ENCODE measurements at places on chromosomes 7 and 10.

DNA sequence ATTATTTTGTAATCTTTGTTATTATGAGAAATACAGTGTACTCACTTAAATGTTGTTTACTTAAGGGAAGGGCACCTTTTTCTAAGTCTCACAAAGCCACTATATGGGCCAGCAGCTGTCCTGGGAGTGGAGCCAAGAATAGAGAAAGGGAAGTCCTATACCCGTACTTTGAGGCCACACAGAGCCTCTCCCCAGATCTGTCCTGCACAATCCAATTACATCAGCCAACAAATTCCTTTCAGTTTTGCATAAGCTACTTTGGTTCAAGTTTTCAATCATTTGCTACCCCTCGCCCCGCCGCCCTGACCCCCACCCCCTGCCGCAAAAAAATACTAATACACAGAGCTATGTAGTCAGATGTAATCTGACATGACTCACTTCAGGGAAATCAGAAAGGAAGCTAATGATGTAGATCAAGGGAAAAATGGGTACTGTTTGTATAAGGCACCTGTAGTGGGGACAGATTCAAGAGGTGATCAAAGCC is 297.4 kb upstream of the NEBL start:
- no peak for DNase-seq

DNA sequence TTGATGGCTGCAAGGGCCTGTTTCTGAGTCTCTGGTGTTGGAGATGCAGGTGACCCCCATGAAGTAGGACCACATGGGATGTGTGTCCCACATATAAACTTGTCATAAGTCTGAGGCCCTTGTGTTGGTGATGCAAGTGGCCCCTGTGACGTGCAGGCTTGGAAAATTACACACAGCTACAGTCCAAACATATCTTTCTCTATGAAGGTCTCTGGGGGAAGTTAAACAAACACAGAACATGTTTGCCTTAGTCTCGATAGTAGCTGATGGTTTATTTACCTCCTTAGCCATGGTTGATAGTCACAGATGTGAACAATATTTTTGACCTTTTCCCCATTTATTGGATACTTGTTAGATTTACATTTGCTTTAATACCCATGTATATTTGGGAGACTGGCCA is 64.7 kb downstream of the ADCY1 start:
- no peak for DNase-seq

DNA sequence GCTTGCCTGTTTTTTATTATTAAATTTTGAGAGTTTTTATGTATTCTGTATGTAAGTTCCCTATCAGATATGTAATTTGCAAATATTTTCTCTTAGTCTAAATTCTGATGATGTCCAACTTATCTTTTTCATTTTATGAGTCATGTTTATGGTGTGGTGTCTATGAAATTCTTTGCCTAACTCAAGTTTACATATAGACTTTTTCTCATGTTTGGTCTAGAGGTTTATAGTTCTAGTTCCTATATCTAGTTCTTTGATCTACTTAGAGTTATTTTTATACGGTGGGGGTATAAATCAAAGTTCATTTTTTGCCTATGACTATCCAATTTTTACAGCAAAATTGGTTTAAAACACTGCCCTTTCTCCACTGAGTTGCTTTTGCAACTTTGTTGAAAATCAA is 26.3 kb upstream of the CCDC7 start:
- no peak for DNase-seq

GRCh38 chr7:104548861-104549260 is 220.5 kb downstream of the LHFPL3 start:
- no peak for DNase-seq

DNA sequence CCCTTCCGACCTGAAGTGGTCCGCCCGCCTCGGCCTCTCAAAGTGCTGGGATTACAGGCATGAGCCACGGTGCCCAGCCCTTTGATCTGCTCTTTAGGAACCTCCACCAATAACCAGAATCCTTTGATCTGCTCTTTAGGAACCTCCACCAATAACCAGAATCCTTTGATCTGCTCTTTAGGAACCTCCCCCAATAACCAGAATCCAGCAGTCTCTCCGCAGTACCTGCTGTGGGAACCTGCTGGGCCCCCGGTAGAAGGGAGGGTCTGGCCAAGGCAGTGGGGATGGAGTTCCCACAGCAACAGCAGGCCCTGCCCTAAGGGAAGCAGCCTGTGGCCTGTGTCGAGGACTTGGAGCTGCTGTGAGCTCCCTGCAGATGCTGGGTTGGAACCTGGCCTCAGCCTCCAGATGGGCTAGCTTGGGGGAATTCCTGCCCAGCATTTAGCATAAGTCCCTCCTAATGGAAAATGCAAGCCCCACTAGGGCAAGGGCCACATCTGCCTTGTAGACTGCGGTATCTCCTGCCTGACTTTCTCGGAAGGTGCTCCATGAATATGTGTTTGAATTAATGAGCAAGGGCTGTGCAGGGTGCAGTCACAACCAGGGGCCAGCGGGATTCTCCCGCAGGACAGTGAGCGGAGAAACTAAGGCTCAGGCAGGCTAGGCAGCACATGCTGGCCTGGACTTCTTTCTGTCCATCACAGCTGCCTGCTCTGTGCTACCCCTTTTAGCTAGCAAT is 165.8 kb downstream of the UBE2H start:
- no peak for DNase-seq

DNA sequence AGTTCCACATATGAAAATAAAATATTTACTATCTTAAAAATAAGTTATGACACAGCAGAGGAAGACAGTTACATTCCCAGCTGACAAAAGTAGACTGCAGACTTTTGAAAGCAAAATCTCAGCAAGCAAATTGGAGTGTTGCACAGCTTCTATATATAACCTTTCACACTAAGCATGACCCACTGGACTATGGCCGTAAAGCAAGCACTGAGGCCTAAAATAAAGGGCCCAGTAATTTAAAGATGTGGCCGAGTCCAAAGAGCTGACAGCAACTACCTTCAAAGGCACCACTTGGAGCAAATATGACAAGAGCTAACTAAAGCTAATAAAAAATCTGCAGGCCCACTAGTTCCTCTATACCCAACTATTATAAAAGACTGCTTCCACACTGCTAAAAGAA is 6.5 kb downstream of the GDI2 start:
- no peak for DNase-seq

- DNase-seq: no peak
Observed at GRCh38 chr10:45602836-45603235, 69.7 kb downstream of the ZFAND4 start.

- DNase-seq: no peak
Observed at GRCh38 chr7:149317986-149318672, 56.1 kb downstream of the ZNF783 start.

- DNase-seq: peak; percentile 75
Observed at GRCh38 chr10:13787015-13787421, 200.3 kb downstream of the PRPF18 start.

DNA sequence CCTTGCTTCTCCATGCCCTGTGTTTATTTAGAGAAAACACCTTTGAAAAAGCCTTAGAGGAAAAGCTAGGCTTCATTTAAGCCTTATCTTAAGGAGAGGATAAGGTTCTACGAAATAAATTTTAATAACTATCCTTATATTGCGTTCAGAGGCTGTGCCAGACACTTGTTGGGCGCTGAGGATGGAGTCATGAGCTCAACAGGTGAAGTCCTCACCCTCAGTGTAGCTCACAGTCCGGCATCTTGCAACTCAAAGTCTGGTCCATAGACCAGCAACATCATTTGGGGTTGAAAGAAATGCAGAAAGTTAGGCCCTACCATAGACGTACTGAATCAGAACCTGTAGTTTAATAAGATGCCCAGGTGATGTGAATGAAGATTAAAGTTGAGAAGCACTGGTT is 3.8 kb upstream of the STMP1 start:
- DNase-seq: no peak

DNA sequence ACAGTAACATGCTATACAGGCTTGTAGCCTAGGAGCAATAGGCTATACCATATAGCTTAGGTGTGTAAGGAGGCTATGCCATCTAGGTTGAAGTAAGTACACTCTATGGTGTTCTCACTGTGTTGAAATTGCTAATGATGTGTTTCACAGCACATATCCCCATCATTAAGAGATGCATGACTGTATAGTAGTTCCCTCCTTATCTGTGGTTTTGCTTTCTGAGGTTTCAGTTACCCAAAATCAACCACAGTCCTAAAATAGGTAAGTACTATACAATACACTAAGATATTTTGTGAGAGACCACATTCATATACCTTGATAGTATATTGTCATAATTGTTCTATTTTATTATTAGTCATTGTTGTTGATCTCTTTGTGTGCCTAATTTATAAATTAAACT is 12.7 kb downstream of the FZD1 start:
- DNase-seq: no peak

- no peak for DNase-seq
Observed at GRCh38 chr7:117205873-117206272, 117.0 kb downstream of the WNT2 start.

- no peak for DNase-seq
Observed at GRCh38 chr7:115260381-115260780, 338.5 kb downstream of the MDFIC start.

DNA sequence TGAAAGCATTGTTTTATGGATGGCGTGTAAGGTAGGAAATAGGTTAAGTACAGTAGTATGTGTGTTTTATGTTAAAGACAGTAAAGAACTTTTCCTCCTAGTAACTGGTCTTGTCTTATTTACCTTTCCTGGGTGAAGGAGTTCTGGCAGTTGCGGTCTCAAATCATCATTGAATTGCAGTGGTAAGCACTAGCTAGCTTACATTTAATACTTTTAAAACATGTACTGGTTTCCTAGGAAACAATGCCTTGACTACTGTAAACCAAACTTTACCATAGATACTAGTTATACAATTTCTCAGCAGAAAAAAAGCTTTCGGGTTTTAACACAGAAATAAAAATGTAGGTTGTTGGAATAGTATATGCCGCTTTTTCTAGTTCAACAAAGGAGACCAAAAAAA is 37.7 kb downstream of the PRKG1 start:
- no peak for DNase-seq

GRCh38 chr10:112741830-112742402 is 208.1 kb upstream of the TCF7L2 start:
- no peak for DNase-seq

DNA sequence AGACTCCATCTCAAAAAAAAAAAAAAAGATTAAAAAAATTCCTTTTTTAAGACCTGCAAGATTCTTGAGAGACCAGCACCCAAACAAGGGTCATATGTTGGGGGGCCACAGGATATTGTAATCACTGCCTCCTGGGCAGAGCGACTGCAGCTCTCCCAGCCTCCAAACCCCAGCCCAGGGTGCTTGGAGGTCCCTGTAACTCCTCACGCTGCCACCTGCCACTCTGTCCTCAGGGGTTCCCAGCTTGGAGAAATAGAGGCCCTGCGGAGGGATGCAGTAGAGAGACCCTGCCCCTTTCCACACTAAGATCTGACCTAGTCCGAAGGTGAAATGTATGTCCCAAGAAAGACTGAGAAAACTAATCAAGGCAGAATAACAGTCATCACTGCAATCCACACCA is 343.7 kb downstream of the GRID1 start:
- DNase-seq: no peak

- DNase-seq: no peak
Observed at GRCh38 chr10:131350660-131351059, 39.1 kb upstream of the TCERG1L start.
